Adrenal gland (tissue), 19 donors: ENCODE measurements at places on chromosomes 2 and 18. TPM values are rescaled to one million over a fixed set of nuclear protein-coding genes. Genes with fewer than 3 reads are reported as not detected.

The SEH1L gene
- total RNA-seq = 6.8 TPM

The LIPG gene
- total RNA-seq = 2.7 TPM

The ANKRD30B gene
- total RNA-seq = 9.7 TPM

The KIF5C gene
- 17.3 TPM for total RNA-seq

The CIB4 gene
- total RNA-seq = not detected

The CRYBA2 gene
- not detected for total RNA-seq

The BMP10 gene
- not detected for total RNA-seq

The EN1 gene
- not detected for total RNA-seq

The GLI2 gene
- 3.4 TPM for total RNA-seq

The SGPP2 gene
- 33.7 TPM for total RNA-seq

The MAPK4 gene
- 32.4 TPM for total RNA-seq

The ADD2 gene
- total RNA-seq = not detected

The UGT1A8 gene
- total RNA-seq = not detected

The RANBP2 gene
- total RNA-seq = 77.4 TPM

The C2orf72 gene
- 0.64 TPM for total RNA-seq

The CPO gene
- total RNA-seq = not detected

The KLHL29 gene
- 14.1 TPM for total RNA-seq

The APOB gene
- under 0.01 TPM for total RNA-seq

The SRBD1 gene
- 21.6 TPM for total RNA-seq

The HOXD11 gene
- total RNA-seq = not detected

The CMPK2 gene
- 5.0 TPM for total RNA-seq

The SMIM21 gene
- total RNA-seq = not detected

The NDC80 gene
- total RNA-seq = 1.3 TPM

The CGREF1 gene
- total RNA-seq = 0.93 TPM

The KCNJ3 gene
- 0.18 TPM for total RNA-seq

The FOXD4L1 gene
- 0.28 TPM for total RNA-seq

The FAM237A gene
- total RNA-seq = not detected

The IL1F10 gene
- not detected for total RNA-seq

The ZBTB7C gene
- 35.2 TPM for total RNA-seq

The MAPRE2 gene
- 65.5 TPM for total RNA-seq

The UGT1A4 gene
- 0.36 TPM for total RNA-seq

The PROKR1 gene
- not detected for total RNA-seq

The ATP6V1B1 gene
- total RNA-seq = not detected

The PECR gene
- 10.2 TPM for total RNA-seq

The DSG3 gene
- 0.04 TPM for total RNA-seq

The CENPA gene
- total RNA-seq = not detected

The SEPTIN10 gene
- total RNA-seq = 44.5 TPM

The ZNF385B gene
- 8.5 TPM for total RNA-seq

The GBX2 gene
- not detected for total RNA-seq

The IL1RL2 gene
- total RNA-seq = 2.9 TPM

The CFC1 gene
- not detected for total RNA-seq

The PTH2R gene
- total RNA-seq = not detected

The ANKRD62 gene
- total RNA-seq = not detected
